SJCRH30 (cell line): ENCODE measurements at places on chromosomes 3 and 15.

- DNase-seq, result no peak
These were observed 1.0 kb upstream of the MCM2 start for GRCh38 chr3:127597020-127597771.

GRCh38 chr3:170840291-170840859, 29.6 kb downstream of the RPL22L1 start:
- no peak for DNase-seq

- DNase-seq, result no peak
These were observed 102.7 kb upstream of the UMPS start for GRCh38 chr3:124627501-124627908.

DNA sequence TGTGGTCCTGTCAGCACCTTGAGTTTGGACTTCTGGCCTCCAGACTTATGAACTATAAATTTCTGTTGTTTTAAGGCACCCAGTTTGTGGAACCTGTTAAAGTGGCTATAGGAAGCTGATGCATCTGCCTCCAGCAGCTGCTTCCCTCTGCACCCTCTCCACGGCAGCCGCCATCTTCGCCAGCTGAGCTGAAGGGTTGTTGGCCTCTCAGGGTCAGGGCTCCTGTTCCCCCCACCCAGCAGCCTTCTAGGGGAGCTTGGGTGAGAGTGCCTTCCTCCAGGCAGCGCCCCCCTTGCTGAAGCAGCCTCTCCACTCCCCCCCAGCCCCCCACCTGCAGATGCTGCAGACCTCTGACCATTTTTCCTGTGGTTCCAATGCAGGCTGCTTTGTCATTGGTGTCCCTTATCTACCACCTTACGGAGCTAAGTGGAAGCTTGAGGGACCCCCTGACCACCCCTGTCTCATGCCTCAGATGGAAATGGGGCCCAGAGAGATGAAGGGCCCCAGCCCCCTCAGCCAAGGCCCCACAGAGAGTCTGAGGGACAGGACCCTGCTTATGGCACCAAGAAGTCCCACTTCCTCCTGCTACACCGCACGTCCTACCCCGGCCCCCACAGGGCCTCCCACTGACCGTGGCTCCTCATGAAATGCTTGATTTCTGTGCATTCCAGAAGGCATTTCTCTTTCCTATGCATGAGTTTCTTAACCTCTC, 61.4 kb upstream of the TLE3 start:
- DNase-seq, result no peak

DNA sequence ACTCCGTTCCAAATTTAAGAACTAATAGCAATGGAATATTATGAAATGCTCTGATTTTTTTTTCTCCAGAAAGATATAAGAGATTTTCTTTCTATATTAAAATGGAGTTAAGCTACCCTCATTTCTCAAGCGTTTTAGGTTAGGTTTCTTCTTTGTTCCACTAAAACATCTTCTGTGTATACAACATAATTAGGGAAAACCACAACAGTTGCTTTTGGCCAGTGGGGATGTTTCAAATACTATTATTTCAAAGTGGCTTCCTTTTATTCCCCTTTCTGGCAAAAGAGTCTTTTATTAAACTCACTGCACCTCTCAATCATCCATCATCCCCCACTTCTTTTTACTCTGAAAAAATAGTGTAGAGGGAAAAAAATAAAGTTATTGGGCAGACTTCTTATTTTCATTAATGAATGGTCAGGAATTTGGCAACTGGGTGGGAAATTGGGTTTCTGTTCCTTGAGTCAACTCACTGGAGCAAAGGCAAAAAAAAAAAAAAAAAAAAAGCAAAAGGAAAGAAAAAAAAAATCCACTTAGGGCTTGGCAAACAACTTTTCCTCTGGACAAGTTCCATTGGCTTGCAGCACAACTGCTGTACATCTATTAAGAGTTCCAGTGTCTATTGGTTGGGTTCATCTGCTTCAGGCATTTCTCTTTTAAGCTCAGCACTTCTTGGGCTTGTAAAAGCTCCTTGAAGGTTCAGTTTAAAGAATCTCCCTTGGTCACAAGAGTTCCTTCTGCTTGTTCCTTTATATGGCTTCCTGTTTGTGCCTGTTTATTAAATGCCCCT, 963.4 kb downstream of the ROBO1 start:
- DNase-seq, result peak; percentile 14

DNA sequence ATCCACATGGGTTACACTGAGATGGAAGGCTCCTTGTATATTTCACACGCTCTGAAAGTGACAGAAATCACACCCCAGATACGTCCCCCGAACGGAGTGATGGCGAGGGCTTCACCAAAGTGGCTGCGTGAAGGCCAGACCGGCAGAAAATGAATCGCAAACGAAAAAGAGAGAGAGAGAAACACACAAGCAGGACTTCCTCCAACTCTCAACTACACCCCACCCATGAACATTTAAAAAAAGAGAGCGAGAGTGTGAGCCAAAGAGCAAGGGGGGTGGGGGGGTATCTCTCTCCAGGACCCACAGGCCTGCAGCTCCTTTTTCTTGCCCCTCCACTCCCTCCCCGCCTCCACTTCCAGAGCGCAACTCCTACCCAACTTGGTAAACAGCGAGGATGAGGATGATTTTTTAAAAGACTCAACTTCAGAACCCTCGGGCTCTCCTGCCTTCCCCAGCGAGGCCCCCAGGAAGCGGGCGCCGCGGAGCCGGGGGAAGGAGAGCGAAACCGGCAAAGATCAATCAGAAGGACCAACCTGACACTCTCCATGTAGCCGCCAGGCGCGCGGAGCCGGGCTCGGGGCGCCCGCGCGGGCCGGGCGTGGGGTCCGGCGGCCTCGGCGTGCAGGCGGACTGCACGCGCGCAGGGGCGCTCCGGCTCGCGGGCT, 519.1 kb downstream of the FOXP1 start:
- DNase-seq, result peak; percentile 30

DNA sequence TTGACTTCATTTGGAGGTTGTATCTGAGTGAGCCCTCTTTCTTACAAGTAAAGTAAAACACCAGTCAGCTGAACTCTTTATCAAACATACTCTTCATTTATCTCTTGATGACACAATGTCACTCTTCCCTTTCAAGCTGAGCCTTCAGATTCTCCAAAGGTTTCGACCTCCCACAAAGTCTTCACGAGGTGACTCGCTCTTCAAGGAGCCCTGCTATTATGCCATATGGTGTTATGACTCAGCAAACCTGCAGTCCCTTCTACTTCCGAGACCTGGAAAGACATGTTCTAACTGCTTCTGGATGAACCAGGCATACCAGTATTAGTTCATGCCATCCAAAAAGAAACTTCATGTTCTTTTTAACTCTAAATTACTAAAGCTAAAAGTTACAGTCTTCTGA, 23.1 kb downstream of the AADAC start:
- peak; percentile 18 for DNase-seq

- DNase-seq, result peak; percentile 71
These were observed 1.1 kb upstream of the RNU6-1 start for GRCh38 chr15:67840749-67841512.

GRCh38 chr15:100718075-100718980, 115.9 kb downstream of the ASB7 start:
- no peak for DNase-seq

DNA sequence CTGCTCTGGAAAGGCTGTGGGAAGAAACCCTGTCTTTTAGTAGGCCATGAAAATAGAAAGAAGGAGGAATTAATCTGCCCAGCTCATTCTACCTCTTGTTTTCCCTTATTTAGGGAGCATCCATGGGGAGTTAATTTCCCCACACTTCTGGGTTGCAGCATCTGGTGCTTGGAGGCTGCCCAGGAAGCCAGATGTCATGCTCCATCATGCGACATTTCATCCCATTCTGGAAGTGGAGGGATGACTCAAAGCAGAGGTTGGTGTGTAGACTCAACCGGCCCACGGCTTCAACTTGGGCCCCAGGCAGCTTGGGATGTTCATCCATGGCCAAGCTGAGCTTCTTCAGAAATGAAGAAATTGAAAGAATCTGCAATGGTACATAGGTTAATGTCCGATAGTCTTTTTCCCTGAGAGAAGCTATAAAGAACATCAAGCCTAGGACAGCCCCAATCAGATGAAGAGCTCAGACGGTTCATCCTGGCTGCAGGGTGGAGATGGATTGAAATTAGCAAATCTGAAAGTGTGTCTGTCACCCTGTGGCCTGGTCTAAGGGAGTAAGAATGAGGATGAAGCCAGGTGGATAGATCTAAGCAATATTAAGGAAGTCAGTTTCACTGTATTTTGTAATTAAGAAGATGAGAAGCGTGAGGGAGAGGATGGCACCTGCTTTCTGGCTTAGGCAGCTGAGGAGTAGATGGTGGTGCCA, 24.5 kb upstream of the PROK2 start:
- no peak for DNase-seq

DNA sequence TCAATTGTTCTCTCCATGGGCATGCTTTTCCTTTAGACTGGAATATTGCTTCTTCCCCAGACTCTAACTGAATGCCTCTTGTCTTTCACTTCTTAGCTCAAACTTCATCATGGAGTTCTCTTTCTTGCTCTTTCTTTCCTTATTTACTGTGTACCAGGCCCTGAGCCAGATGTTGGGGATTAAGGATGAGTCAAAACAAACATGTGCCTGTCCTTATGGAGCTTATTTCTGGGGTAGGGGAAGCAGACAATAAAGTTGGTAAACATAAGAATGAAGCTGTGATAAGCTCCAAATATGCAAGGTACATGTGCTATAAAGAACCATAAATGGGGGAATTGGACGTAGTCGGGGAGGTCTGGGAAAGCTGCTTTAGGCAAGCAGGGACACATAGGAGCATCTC, 145.8 kb downstream of the ALDH1A2 start:
- DNase-seq, result no peak

DNA sequence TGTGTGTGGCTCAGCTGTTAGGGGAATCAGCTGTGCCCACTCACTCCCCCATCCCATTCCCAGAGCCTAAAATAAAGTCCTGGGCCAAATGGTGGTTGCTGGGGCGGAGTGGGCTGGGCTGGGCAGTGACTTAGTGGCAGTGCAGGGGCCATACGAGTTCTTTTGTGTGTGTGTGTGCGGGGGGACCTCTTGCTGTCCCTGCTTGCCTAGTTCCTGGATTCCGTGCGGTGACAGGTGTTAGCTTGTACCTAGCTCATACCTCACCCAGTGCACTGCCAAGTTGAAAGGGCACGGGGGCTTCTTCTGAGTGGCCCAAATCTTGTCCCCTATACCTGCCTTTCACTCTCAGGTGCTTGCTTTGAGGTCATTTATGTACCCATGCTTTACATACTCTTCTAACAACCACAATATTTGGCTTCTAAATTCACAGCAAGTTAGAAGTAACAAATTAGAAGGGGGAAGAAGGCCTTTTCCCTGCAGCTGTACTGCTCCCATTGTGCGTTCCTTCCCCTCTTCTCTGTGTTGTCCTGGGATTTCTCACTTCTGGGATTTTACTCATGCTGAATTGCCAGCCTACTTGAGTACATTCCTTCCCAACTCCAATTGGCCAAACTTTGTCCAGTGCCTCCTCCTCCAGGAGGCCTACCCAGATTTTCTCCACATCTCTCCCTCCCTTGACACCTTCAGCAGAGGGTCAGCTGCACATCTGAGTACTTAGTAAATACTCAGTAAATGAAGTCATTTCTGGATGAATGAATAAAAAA, 66.3 kb upstream of the POLG start:
- no peak for DNase-seq

DNA sequence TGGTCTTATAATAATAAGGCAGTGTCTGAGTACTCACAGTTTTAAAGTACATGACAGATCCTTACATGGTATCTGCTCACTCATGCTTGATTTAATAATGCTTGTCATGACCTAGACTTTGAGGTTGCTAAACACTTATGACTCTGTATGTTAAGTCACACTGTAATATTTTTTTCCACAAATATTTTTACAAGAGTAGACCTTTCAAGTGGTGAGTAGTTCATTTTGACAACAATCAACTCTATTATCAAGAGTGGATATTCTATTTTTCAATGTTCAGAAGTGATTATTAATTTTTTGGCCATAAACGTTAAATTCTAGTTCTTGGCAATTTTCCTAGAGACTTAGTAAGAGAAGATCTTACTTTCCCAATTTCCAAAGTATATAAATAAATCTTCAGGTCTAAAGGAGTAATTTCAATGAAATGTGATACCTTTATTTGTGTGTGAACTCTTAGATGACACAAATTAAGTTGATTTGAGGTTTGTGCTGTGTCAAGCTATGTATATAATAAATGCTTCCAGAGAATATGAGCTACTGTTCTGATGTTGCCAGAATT, 104.5 kb downstream of the NLGN1 start:
- DNase-seq, result no peak

DNA sequence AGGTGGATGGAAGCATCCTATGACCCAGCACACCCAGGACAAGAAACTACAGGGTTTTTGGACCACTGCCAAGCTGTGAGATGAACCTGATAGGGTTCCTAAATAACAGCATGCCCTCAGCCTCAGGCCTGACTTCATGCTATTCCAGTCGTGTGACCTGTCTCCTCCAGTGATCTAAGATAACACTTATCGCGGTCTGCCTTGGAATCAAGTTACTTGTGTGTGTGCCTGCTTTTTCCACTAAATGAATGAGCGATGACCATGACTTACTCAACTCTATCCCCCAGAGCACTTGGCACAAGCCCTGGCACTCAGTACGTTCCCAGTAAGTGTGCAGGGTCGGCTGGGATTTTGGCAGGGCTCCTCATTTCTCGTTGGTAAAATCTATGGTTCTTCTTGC, 172.7 kb upstream of the TP63 start:
- peak; percentile 66 for DNase-seq

DNA sequence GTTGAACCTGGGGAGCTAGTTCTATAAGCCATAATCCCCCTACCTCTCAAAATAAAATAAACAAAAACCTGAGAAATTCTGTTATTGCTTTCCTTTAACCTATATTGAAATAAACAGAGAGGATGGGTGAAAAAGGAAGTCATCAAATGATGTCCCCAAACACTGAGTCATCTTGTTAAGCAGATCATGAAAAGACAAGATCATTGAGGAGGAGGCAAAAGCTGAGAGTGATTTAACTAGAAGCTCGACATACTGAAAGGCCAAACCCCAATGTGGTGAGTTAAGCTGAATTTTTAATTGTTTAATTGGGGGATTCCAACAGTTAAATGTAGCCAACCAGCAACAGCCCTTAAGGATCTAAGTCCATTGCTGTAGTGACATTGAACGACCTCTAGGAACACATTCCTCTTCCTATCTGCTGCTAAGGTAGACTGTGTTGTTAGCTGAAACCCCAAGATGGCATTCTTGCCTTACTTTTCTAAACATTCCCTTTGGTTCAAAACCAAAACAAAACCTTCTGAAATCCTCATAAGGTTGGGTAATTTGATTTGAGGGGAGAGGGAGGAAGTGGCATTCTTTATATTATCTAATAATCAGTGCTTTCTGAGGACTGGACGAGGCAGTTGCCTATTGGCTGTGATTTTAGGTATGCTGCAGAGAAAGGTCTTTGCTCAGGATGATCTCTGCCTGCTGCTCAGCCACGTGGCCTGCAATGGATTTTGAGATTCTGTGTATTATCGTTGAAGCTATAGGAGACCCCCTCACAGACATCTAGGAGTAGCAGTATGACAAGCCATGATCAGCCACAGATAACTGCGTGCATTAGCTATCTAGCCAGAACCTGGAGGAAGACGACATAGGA, 62.7 kb upstream of the BNIP2 start:
- DNase-seq, result peak; percentile 46

- DNase-seq, result no peak
These were observed 948.1 kb downstream of the FHIT start for GRCh38 chr3:60303160-60303559.

- DNase-seq, result peak; percentile 9
These were observed 169.7 kb downstream of the ANXA2 start for GRCh38 chr15:60228101-60228500.
